Hindlimb muscle (tissue), 1 donor: ENCODE measurements at places on chromosomes 12 and 14. TPM values are rescaled to one million over a fixed set of nuclear protein-coding genes. Genes with fewer than 3 reads are reported as not detected.

- DNase-seq, result no peak
Observed at GRCh38 chr14:93717668-93718320, 70.5 kb downstream of the PRIMA1 start.

The GLI1 gene
- 8.2 TPM for polyA plus RNA-seq

The ADGRD1 gene
- 9.3 TPM for polyA plus RNA-seq

- no peak for DNase-seq
Observed at GRCh38 chr12:21583587-21583986, 21.1 kb downstream of the GYS2 start.

DNA sequence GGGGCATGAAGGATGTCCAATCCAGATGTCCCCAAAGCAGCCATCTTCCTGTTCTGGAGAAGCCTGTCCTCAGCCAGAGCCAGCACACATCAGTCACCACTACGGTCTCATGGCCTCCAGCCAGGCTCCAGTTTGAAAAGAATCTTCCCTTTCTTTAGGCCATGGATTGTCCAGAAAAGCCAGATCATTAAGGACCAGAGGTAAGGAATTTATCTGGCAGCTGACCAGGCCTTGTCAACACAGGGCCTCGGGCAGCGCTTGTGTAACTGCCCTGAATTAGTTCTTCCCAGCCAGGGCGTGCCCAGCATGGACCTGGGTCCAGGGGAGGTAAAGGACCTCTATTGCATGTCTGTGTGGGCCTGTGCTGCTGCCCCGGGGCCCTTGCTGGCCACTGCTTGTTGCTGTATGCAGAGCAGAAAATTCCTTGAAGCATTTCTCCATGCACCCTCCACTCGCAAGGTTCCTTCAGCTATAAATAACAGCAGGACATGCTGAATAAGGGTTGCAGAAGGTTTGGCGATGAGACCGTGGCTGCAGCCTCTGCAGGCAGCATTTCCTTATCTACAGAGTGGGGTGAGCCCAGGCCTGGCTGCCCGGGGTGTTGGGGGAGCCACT lies 21.7 kb upstream of the VPS37B start:
- DNase-seq, result no peak

GRCh38 chr14:104864267-104865080 lies 594 bp upstream of the CEP170B start:
- no peak for DNase-seq

DNA sequence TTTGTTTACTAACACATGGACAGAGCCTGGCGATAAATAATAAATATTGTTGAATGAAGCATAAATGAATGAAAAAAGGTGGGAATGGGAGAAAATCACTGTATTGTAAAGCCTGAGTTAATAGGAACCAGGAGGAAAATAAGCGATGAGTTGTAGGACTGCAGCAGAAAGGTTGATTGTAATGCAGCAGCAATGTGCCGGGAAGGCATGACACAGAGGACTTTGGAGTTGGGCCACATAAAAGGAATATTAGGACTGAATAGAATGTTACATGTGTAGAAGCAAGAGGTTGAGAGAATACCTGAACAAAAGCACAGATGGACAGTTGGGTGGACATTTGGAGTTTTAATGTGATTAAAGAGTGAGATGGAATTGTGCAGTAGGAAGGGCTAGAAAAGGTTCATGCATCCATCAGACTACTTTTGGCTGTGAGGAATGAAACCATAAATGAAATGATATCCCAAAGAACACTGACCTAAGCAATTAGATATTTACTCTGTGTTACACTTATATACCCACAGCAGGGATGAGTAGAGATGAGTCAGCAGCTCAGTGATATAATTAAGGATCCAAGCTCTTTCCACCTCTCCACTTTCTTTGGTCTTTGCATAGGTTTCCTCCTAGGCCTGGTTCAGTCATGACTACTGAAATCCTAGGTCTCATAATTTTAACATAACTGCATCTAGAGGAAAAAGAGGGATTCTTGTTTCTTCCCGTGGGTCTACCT lies 55.4 kb downstream of the CCER1 start:
- no peak for DNase-seq

The HOXC13 gene
- polyA plus RNA-seq, result 0.10 TPM

GRCh38 chr12:132804426-132804861 lies 24.2 kb downstream of the GOLGA3 start:
- DNase-seq, result no peak

- no peak for DNase-seq
Observed at GRCh38 chr12:42162193-42162592, 17.5 kb upstream of the GXYLT1 start.

DNA sequence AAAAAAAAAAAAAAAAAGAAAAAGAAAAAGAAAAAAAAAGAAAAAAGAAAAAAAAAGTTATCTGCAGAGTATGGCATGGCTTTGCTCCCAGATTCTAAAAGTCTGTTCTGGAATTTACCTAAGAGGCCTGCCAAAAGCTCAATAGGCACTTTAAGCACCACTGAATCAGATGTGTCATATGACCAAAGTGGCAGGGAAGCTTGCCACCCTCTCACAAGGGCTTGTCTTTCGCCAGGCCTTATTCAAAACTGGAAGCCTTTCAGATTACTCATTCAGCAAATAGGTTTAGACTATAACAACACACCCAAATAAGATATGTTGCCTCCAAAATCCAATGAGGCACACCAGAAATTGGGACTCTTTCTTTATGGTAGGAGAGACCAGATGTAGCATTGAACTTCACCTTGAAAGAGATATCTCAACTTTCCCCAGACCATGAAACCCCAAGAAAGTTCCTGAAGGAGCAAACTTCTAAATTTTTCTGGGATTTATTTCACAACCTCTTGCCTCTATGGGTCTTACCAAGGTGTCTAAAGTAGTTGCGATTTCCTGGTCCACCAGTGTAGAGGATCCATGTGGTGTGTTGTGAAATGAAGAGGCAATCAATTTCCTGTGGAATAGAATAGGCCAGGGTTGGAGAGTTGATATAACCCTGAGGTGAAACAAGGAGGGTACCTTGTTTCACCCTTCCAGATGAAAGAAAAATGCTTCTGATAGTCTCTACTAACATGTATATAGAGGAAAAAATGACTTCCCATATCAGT lies 218.8 kb downstream of the DAD1 start:
- DNase-seq, result no peak

GRCh38 chr14:100804558-100805309 lies 21.2 kb upstream of the MEG3 start:
- DNase-seq, result no peak

GRCh38 chr14:70108419-70108818 lies 80.3 kb downstream of the SLC8A3 start:
- DNase-seq, result no peak

DNA sequence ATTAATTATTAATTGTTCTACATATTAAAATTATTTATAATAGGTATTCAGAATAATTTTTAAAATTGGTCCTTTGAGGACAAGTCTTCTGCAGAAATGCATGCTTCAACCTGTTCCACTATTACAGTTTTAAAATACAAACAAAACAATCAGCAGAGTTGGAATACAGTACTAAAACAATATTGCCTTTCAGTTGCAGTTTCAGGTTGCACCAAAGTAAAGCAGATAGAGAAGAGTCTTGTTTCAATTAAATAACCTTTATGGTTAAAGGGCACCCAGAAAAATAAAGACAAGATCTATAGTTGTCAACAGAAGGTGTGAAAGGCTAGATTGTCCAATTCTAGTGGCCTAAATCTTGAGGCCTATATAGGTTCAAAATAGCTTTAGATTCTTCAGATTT lies 424.5 kb downstream of the FOXG1 start:
- DNase-seq, result no peak

- no peak for DNase-seq
Observed at GRCh38 chr14:92382677-92383076, 59.7 kb downstream of the SLC24A4 start.

DNA sequence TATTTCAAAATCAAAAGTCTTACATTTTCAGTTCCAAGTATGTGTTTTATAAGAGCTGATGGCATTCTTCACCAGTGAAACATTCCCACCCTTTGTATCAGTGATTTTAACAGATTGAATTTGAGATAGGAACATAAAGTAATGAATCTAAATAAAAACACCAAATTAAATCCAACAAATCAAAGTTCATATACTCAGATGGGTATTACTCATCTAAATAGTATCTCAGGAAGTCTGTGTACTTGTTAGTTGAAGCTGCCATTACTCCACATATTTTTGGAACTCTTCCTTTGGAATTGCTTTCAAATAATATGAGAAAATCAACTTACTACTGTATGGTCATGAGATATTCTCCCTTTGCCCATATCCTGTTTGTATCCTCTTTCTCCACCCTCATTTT lies 89.1 kb downstream of the MIA2 start:
- DNase-seq, result no peak

The SERPINA4 gene
- not detected for polyA plus RNA-seq

GRCh38 chr12:47729233-47729632 lies 3.9 kb upstream of the ENDOU start:
- DNase-seq, result no peak
